ENCODE measurements at places on chromosomes 4 and X. TPM values are rescaled to one million over a fixed set of nuclear protein-coding genes. Genes with fewer than 3 reads are reported as not detected.

KLKB1 gene
- 1.2 TPM for total RNA-seq

RIPPLY1 gene
- not detected for total RNA-seq

SLC6A14 gene
- total RNA-seq = not detected

NEXMIF gene
- total RNA-seq = 0.74 TPM

SERTM2 gene
- not detected for total RNA-seq

DNA sequence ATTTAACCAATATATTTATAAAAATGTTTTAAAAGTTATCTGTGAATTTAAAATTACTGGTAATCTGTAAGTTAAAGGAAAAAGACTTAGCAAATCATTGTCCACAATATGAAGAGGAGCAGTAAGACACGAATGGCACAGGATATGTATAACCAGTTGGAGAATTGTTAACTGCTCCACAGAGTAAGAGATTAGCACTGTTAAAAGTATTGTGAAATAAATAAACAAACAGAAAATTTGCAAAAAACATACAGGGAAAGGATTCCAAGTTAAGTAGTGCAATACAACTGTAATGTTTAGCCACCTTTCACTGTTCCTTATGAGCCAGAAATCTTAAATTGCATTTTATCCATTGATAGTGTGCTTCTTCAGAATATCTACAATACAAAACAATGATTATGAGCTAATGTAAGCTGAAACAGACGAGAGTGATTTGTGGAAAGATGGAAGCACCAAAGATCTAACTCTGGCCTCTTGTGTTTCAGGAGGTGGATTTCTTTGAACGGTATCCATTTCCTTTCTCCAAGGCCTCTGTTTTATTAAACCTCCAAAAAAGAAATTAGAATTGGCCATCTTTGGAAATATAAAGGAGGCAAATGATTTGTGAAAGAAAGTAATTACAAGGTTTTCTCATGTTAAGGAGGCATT, 188.4 kb downstream of the UNC5C start:
- no peak overlapping the region for H3K4me3 ChIP-seq
- no peaks in the 10 kb centered on the region for H3K27me3 ChIP-seq
- H3K36me3 ChIP-seq = no peaks in the 10 kb centered on the region
- H3K4me1 ChIP-seq = no peaks in the 10 kb centered on the region

DNA sequence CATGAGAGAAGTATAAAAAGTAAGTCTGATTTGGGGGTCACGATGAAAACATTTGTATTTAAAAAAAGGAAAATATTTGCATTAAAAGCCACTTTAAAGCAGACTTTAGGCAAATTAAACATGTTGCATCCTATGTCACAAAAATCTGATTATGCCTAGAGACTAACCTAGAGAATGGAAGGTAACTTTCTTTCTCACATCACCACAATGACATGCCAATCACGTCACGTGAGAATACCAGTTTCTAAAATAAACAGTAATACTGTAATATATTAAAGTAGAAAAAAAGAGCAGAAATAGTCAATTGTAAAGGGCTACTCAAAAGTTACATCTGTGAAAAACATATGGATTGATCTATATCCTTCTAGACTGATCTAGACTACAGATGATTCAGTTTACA, 3.3 kb downstream of the CHIC2 start:
- no peaks in the 10 kb centered on the region for H3K36me3 ChIP-seq
- no peak for DNase-seq
- no peak overlapping the region for H3K4me3 ChIP-seq
- no peak overlapping the region for H3K27ac ChIP-seq

GRCh38 chr4:10082047-10082446, 34.6 kb downstream of the WDR1 start:
- no peak for DNase-seq
- peaks cover 99% of the 10 kb centered on the region for H3K36me3 ChIP-seq
- H3K4me1 ChIP-seq = no peaks in the 10 kb centered on the region
- no peak overlapping the region for H3K4me3 ChIP-seq
- H3K27ac ChIP-seq = peak overlapping the region; percentile 42
- no peaks in the 10 kb centered on the region for H3K27me3 ChIP-seq

DNA sequence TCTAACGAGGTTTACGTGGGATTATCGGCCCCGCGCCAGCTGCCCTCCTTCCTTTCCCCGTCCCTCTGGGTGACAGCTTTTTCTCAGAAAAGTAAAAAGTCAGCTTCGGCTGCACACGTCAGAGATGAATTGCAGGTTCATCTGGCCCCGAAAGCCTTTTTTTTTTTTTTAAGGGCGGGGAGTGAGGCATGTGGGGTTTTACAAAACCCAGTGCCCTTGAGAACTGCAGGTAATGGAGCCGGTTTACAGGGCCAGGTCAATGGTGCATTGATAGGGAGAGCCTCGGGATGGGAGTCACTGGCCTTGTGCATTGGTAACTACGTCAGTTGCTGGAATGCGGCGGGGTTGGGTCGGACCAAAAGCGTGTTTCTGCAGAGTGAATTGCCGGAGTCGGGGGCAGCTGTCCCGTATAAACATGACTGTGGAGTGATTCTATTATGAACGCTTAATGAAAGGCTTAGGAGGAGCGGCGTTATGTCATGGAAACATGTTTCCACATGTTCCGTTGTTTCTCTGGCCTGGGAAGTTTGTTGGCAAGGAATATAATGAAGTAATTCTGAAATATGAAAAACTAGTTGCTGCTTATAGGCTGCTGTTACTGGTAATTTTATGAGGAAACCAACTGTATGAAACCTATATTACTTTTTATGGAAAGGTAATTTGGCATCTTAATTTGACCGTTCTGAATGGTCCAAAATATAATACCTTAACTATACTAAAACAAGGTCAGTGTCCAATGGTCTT, 1.1 kb downstream of the HSPA4L start:
- H3K4me3 ChIP-seq = peak overlapping the region; percentile 52
- H3K27ac ChIP-seq = no peak overlapping the region
- no peaks in the 10 kb centered on the region for H3K36me3 ChIP-seq
- no peak for DNase-seq
- peaks cover 22% of the 10 kb centered on the region for H3K4me1 ChIP-seq
- H3K27me3 ChIP-seq = peaks cover 60% of the 10 kb centered on the region

DNA sequence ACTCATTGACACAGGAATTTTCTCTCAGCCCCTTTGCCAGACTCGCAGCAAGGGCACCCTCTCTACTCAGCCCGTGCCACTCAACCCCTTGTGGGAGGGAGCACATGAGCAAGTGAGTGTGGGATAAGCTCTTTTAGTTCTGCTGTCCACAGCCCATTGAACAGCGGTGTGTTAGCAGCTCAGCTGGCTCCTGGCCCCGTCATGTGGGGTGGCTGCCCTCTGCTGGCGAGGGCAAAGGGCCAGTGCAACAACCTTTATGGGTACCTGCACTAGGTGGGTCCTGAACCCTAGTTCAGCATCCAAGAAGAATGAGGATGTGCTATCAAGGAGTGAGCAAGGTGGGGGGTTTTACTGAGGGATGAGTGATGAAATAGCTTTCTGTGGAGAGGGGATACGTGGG, 85.0 kb upstream of the ZNF81 start:
- H3K4me1 ChIP-seq = no peaks in the 10 kb centered on the region
- no peaks in the 10 kb centered on the region for H3K27me3 ChIP-seq
- peak; percentile 20 for DNase-seq
- no peaks in the 10 kb centered on the region for H3K36me3 ChIP-seq
- H3K27ac ChIP-seq = no peak overlapping the region
- no peak overlapping the region for H3K4me3 ChIP-seq

GRCh38 chr4:149549911-149550310, 265.7 kb downstream of the IQCM start:
- H3K4me1 ChIP-seq = no peaks in the 10 kb centered on the region
- H3K4me3 ChIP-seq = no peak overlapping the region
- H3K27me3 ChIP-seq = no peaks in the 10 kb centered on the region
- no peak for DNase-seq

GRCh38 chrX:40074080-40074958, 23.4 kb downstream of the BCOR start:
- H3K27me3 ChIP-seq = no peaks in the 10 kb centered on the region
- no peak overlapping the region for H3K4me3 ChIP-seq
- no peak overlapping the region for H3K27ac ChIP-seq
- peaks cover 59% of the 10 kb centered on the region for H3K36me3 ChIP-seq
- H3K4me1 ChIP-seq = peaks cover 14% of the 10 kb centered on the region

GRCh38 chr4:84719115-84719514, 136.2 kb downstream of the CDS1 start:
- no peaks in the 10 kb centered on the region for H3K4me1 ChIP-seq
- H3K4me3 ChIP-seq = no peak overlapping the region
- H3K27ac ChIP-seq = no peak overlapping the region
- no peaks in the 10 kb centered on the region for H3K27me3 ChIP-seq

GRCh38 chr4:7971159-7971631, 31.5 kb upstream of the AFAP1 start:
- no peaks in the 10 kb centered on the region for H3K27me3 ChIP-seq
- peaks cover 62% of the 10 kb centered on the region for H3K4me1 ChIP-seq
- no peak overlapping the region for H3K27ac ChIP-seq
- H3K36me3 ChIP-seq = no peaks in the 10 kb centered on the region
- DNase-seq = no peak
